ENCODE measurements at places on chromosomes 3 and 15.

- DNase-seq = no peak
These were observed 21.8 kb upstream of the CLDN18 start for GRCh38 chr3:137988152-137988551.

GRCh38 chr3:36903119-36903882, 41.6 kb downstream of the TRANK1 start:
- DNase-seq = no peak

GRCh38 chr3:179421500-179421899, 29.8 kb downstream of the GNB4 start:
- no peak for DNase-seq

- no peak for DNase-seq
These were observed 212.8 kb upstream of the TPRG1 start for GRCh38 chr3:188959013-188959412.

- DNase-seq = no peak
These were observed 54.1 kb upstream of the TFRC start for GRCh38 chr3:196135693-196136639.

DNA sequence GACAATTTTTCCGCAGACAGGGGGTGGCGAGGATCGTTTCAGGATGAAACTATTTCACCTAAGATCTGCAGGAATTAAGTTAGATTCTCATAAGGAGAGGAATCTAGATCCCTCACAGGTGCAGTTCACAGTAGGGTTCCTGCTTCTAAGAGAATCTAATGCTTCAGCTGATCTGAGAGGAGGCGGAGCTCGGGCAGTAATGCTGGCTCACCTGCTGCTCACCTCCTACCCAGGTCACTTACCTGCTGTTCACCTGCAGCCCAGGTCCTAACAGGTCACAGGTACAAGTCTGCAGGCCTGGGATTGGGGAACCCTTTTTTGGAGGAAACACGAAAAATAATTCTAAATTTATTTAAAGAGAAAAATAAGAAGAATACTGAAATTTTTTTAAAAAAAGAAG, 406.8 kb downstream of the MCTP2 start:
- no peak for DNase-seq

- DNase-seq = no peak
These were observed 20.7 kb upstream of the TIMP4 start for GRCh38 chr3:12179441-12179840.

DNA sequence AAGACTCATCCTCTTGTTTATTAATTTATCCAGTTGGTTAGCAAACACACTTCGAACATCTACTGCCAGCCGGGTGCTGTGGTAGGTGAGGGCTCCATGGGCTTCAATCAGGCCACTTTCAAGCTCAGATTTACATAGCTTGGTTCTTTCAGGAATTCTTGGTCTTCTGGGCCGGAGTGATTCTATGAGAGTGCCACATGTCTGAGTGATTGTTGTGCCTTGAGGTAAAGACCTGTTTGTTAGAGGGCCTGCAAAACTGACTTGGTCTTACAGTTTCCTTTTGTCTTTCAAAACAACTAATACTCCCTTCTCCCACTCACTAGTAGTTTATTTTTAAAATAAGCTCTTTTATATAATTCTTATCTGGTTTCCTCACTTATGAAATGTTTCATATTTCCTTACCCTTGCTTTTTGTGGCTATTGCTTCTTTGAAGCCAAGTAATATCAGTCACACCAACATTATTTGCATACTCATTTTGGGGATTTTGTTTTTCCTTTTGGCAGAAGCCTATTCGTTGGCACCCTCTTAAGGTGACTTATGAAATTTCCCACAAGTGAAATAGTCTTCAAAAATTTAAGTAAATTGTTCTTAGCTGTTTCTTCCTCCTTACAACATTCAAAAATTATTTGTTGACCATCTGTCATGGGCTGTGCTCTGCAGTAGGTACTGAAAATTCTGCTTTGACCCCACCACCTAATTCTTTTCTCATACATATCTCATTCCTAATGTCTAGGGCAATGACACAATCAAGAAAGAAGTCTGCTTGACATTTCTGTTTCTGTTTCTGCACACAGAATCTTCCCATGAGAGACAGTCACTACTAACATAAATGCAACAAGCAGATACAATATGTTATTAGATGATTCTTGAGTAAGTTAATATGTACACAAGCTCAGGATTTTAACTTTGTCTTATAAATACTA, 120.2 kb downstream of the LRRC28 start:
- DNase-seq = no peak

DNA sequence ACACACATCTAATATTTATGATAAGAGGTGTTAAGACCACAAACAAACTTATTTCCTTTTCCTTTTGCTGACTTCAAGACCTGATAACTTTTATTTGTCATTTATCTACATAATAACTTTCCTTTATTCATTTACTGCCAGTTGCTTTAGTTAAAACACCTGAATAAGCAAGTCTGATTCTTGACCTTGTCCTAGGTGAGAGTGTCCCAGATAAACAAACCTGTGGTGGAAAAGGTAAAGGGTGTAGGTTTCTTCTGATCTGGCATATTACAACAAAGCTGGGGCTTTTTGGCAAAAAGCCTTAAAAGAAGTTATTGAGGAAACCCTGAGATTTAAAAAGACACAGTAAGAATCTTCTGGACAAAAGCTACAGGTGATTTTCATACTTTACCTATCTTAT, 191.5 kb downstream of the ZBBX start:
- no peak for DNase-seq

GRCh38 chr3:177414093-177414492, 216.8 kb upstream of the TBL1XR1 start:
- DNase-seq = no peak

- DNase-seq = no peak
These were observed 316.7 kb upstream of the RORA start for GRCh38 chr15:61545763-61546162.

GRCh38 chr3:97712919-97713318, 51.6 kb upstream of the ARL6 start:
- no peak for DNase-seq

- no peak for DNase-seq
These were observed 181.4 kb upstream of the GRM7 start for GRCh38 chr3:6679510-6679909.

GRCh38 chr3:126990890-126991289, 8.0 kb downstream of the PLXNA1 start:
- no peak for DNase-seq

GRCh38 chr3:69740103-69741021, 1.1 kb downstream of the MITF start:
- DNase-seq = no peak
